ENCODE measurements at places on chromosomes 6 and 20.

DNA sequence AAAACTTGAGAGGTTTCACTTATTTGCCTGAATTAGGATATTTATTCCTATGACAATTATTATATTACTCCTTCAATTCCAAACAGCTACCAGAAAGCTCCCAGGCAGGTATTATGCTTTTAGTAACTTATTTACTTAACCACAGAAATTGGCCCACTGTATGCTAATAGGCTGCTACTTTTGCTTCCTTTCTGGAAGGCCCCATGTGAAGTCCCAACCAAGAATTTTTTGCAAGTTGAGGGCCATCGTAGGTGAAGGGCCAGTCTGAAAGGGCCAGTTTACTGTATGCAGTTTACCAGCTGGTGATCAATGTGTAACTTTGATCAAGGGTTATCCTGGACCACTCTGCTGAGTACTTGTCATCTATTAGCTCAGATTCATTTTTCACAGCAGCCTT lies 45.0 kb downstream of the EDN1 start:
- no peak for DNase-seq

DNA sequence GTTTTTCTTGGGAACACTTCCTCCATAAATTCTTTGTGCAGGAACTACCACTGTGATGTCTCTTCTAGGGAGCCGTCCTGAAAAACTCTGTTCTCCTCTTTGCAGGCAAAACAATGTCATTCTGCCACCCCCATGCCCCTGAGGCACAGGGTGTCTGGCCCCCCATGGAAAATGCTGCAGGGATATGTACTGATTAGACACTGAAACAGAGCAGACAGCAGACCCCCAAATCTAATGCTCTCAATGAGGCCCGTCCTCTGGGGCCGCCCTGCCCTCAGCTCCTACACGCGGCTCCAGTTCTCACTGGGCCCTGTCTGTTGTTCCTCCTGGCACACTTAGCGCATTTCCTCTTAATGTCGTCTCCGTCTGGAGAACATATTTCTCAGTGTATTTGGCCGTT lies 97.5 kb downstream of the LAMP5 start:
- DNase-seq, result no peak

- DNase-seq, result no peak
Observed at GRCh38 chr6:53917464-53917842, 122.6 kb downstream of the LRRC1 start.

- DNase-seq, result peak; percentile 28
Observed at GRCh38 chr6:35552285-35552917, 39.7 kb upstream of the TULP1 start.

- DNase-seq, result no peak
Observed at GRCh38 chr6:31614684-31615578, at the start of gene AIF1. Gene AIF1 (plus strand): TSS chr6:31615234. CDS start chr6:31615330, 96 bp downstream.

DNA sequence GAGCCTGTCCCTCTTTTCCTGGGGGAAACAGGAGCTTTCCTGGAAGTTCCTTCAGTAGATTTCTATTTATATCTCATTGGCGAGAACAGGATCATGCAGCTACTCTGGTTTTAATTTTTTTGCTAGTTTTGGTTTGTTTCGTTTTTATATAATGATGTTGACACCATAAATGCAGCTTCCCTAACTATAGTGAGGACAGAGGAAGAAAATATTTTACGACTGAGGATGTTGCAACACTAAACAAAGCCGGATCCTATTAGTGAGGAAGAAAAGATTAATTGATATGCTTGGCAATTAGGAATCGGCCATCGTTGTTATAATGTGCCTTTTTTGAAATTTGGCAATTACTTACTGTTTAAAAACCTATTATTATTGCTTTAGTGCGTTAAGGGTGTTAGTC lies 16.6 kb downstream of the KDM1B start:
- no peak for DNase-seq

GRCh38 chr6:162377735-162378134 lies 349.8 kb downstream of the PRKN start:
- peak; percentile 81 for DNase-seq

GRCh38 chr6:23591761-23592160 lies 534.3 kb upstream of the NRSN1 start:
- DNase-seq, result no peak

GRCh38 chr20:47032933-47033578 lies 138.4 kb downstream of the EYA2 start:
- no peak for DNase-seq

DNA sequence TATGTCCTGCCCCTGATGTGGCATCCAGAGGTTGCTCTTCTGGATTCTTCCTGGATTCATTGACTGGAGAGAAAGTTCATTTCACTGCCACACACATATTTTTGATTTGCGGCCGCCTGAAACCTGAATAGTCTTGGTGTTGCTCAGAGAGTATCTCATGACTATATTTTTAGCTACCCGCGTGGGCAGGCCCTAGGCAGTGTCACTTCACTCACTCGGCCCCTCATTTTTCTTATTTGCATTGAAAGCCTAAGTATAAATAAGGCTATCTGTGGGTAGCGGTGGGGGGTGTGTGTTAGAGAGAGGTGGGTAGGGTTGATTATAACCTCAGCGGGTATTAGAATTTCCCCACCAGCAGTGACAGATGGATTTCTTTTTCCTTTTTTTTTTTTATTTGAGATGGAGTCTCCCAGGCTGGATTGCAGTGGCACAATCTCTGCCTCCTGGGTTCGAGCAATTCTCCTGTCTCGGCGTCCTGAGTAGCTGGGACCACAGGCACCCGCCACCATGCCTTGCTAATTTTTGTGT lies 113.5 kb downstream of the JARID2 start:
- no peak for DNase-seq

- peak; percentile 58 for DNase-seq
Observed at GRCh38 chr6:26064619-26065257, 22.5 kb upstream of the HFE start.
